ENCODE measurements at places on chromosomes 3 and 15. TPM values are rescaled to one million over a fixed set of nuclear protein-coding genes. Genes with fewer than 3 reads are reported as not detected.
A peak's percentile ranks its signal among the peaks of the same experiment; 100 is the strongest.

Gene TERC
- total RNA-seq = 6.4 TPM

Gene C3orf85
- not detected for total RNA-seq

Gene GLDN
- total RNA-seq = 0.56 TPM

Gene GRAMD2A
- not detected for total RNA-seq

Gene REC114
- not detected for total RNA-seq

Gene SCN11A
- total RNA-seq = 0.78 TPM

Gene PIGZ
- 4.7 TPM for total RNA-seq

DNA sequence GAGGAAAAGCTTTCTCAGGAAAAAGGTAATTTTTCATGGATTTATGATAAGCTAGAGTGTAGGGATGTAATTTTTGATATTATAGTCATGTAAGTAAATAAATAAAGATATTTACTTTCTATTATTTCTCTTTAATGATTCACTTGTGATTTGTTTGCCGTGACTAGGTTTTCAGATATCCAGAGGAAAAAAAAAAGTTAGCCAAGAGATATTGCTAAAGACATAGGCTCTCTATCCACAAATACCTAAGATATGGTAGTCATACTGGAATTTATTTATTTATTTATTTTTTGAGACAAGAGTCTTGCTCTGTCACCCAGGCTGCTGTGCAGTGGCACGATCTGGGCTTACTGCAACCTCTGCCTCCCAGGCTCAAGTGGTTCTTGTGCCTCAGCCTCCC lies 59.9 kb downstream of the AP4E1 start:
- no peak overlapping the region for H3K4me3 ChIP-seq
- H3K4me1 ChIP-seq = no peaks in the 10 kb centered on the region
- H3K27ac ChIP-seq = no peak overlapping the region
- H3K27me3 ChIP-seq = no peaks in the 10 kb centered on the region

DNA sequence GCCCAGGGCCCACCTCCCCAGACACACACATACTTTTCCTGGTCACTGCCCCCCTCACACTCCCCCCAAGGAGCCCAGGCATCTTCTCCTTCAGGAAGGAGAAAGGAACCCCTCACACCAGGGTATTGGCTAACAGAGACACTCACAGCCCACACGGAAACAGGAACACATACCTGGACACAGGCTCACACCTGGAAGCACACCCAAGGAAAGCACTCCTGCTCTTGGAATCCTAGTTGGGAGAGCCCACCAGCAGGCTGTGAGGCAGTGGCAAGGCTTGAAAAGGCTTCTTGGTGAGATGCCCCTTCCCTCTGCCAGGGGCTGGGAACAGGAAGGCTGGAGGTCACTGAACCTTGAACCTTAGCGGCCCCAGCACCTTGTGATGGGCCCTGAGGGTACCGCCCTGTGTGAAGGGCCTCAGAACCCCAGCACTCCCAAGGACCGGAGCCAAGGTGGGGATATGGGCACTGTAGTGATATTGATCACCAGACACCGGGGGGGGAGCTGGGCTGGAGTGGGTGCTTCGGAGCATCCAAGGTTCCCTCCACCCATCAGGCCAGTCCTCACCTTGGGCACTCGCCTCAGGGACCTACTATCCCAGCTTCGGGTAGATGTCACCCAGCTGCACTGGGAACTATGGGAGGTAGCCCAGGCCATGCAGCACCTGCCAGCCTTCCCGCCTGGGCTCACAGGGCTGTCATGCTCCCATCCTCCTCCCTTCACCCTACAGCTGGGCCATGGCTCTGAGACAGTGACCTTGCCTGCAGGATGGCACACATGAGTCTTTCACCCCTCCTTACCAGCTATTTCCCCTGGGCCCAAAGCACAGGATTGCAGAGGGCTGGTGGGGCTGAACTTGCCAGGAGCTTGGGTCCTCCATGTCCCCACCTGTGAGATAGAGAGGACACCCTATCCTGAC lies 16.4 kb downstream of the MYL3 start:
- H3K36me3 ChIP-seq = peaks cover 4% of the 10 kb centered on the region
- H3K27ac ChIP-seq = no peak overlapping the region
- peaks cover 2% of the 10 kb centered on the region for H3K27me3 ChIP-seq
- H3K4me3 ChIP-seq = no peak overlapping the region
- H3K4me1 ChIP-seq = no peaks in the 10 kb centered on the region

DNA sequence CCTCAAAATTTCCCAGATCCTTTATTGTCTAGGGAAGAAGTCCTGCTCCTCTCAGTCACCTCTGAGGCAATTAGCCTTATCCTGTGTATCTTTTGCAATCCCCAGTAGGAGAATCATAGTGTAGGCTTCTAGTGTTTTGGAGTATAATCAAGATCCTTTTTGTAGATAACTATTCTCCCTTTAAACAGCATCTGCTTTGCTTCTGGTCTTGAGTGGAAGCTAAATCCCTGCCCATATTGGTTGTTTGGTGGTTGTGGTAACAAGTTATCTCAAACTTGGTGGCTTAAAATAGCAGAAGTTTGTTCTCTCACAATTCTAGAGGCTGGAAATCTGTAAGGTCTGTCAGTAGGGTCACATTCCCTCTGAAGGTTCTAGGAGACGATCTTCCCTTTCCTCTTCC lies 217.5 kb upstream of the RASGRP1 start:
- DNase-seq = no peak
- H3K27ac ChIP-seq = no peak overlapping the region
- no peaks in the 10 kb centered on the region for H3K27me3 ChIP-seq
- H3K4me1 ChIP-seq = no peaks in the 10 kb centered on the region
- no peaks in the 10 kb centered on the region for H3K36me3 ChIP-seq

DNA sequence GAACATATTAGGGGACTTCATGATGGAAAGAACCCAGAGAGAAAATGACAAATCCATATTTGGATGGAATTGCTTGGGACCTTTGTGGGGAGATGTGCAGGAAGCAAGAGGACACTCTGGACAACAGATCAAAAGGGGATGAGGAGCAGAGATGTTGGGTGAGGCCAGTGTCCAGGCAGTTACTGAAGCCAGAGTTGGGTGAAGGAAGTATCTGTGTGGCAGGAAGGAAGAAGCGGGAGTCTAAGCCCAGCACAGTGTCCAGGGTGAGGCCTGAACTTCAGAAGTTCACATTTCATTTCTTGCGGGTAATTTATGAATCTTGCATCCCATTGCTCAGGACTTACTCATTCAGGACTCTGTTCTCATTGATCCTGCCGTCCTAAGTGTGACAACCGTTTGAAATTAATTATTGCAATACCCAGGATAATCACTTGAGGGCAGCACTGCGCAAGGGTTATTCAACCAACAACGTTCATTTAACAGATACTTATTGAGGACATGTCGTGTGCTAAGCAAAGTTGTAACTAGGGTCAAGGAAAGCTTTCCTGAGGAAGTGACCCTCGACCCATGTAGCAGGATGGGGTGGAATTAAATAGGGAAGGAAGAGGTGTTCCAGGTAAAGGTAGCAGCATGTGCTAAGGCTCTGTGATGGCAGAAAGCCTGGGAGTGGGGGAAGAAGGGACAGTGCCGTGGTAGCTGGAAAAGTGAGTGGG lies 61.3 kb upstream of the CMTM8 start:
- peaks cover 3% of the 10 kb centered on the region for H3K27me3 ChIP-seq
- peaks cover 2% of the 10 kb centered on the region for H3K4me1 ChIP-seq
- no peak overlapping the region for H3K4me3 ChIP-seq

GRCh38 chr15:49741712-49742111 lies 120.9 kb downstream of the DTWD1 start:
- DNase-seq = no peak
- no peaks in the 10 kb centered on the region for H3K4me1 ChIP-seq
- H3K4me3 ChIP-seq = no peak overlapping the region
- no peaks in the 10 kb centered on the region for H3K27me3 ChIP-seq
- H3K27ac ChIP-seq = no peak overlapping the region

DNA sequence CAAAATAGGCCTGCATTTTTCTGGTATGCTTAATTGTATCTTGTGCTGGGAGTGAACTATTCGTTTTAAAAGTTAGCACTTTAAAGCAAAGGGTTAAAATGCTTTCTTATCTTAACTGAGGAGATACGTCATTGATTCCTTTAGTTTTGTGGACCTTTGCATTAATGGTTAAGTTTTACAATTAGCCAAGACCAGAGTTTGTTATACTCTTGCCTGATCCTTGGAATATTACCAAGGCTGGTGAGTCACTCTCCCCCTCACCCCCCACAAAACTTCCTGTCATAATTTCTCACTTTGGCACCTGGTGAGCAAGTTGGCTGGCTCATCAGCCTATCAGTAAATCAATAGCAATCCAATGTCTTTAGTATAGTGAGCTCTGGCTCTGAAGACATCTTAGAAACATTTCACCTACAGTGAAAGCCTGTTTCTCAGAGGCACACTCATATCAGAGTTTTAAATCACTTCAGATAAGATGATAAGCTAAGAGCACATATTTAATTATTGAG lies 26.7 kb downstream of the SLC2A2 start:
- no peak overlapping the region for H3K4me3 ChIP-seq
- no peak for DNase-seq
- no peaks in the 10 kb centered on the region for H3K4me1 ChIP-seq
- no peak overlapping the region for H3K27ac ChIP-seq
- no peaks in the 10 kb centered on the region for H3K36me3 ChIP-seq

- H3K4me3 ChIP-seq = no peak overlapping the region
- DNase-seq = no peak
- peaks cover 3% of the 10 kb centered on the region for H3K4me1 ChIP-seq
- no peaks in the 10 kb centered on the region for H3K36me3 ChIP-seq
- H3K27me3 ChIP-seq = peaks cover 4% of the 10 kb centered on the region
Measured at GRCh38 chr3:44067431-44067830, 174.3 kb upstream of the TOPAZ1 start.

DNA sequence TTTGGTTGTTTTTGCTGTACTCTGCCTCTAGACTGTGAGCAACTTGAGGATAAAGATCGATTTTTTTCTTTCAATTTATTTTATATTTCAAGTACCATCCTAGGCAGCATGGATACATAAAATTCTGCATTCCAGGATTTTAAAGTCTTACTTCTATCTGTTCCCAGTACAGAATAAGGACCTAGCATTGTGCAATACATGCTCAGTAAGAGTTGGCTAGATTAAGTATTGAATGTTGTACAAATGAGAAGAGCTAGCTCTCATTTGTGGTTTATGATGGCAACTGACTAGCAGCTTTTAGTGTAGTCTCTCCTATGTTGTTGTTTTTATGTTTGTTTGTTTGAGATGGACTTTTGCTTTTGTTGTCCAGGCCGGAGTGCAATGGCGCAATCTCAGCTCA lies 222.7 kb downstream of the TP63 start:
- H3K4me3 ChIP-seq = no peak overlapping the region
- H3K36me3 ChIP-seq = no peaks in the 10 kb centered on the region
- H3K4me1 ChIP-seq = no peaks in the 10 kb centered on the region

- H3K36me3 ChIP-seq = no peaks in the 10 kb centered on the region
- no peak overlapping the region for H3K4me3 ChIP-seq
- no peaks in the 10 kb centered on the region for H3K4me1 ChIP-seq
- no peak overlapping the region for H3K27ac ChIP-seq
- DNase-seq = no peak
Measured at GRCh38 chr3:167829071-167829470, 93.5 kb downstream of the SERPINI1 start.

- no peaks in the 10 kb centered on the region for H3K4me1 ChIP-seq
- H3K27ac ChIP-seq = no peak overlapping the region
- H3K4me3 ChIP-seq = no peak overlapping the region
- no peak for DNase-seq
- H3K36me3 ChIP-seq = no peaks in the 10 kb centered on the region
- H3K27me3 ChIP-seq = peaks cover 2% of the 10 kb centered on the region
Measured at GRCh38 chr15:67232591-67232990, 21.9 kb downstream of the AAGAB start.

GRCh38 chr15:22961762-22962161 lies 18.4 kb downstream of the CYFIP1 start:
- H3K36me3 ChIP-seq = no peaks in the 10 kb centered on the region
- peaks cover 24% of the 10 kb centered on the region for H3K4me1 ChIP-seq

- no peaks in the 10 kb centered on the region for H3K4me1 ChIP-seq
- no peak overlapping the region for H3K27ac ChIP-seq
- H3K4me3 ChIP-seq = no peak overlapping the region
- H3K27me3 ChIP-seq = no peaks in the 10 kb centered on the region
- no peaks in the 10 kb centered on the region for H3K36me3 ChIP-seq
- no peak for DNase-seq
Measured at GRCh38 chr3:188584958-188585689, 431.2 kb downstream of the LPP start.

DNA sequence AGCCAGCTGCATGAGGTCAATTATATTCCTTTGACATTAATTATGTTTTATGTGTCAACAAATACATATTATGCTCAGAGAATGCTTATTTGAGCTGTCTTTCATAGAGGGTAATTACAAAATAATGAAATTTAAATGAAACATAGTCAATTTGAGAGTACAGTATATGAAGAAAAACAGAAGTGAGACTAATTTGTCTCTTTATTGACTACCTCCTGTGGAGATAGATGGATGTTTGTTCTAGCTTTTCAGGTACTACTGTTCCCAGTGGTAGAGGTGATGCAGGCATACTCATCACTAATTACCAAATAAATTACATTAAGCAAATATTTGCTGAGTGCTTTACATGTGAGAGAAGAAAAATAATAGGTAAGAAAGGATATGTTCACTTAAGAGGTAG lies 1129.6 kb downstream of the OTOL1 start:
- no peak overlapping the region for H3K27ac ChIP-seq
- H3K27me3 ChIP-seq = no peaks in the 10 kb centered on the region
- no peaks in the 10 kb centered on the region for H3K4me1 ChIP-seq
- no peak for DNase-seq
- no peak overlapping the region for H3K4me3 ChIP-seq

- no peak for DNase-seq
- peaks cover 15% of the 10 kb centered on the region for H3K36me3 ChIP-seq
- H3K27me3 ChIP-seq = peaks cover 4% of the 10 kb centered on the region
- H3K27ac ChIP-seq = no peak overlapping the region
Measured at GRCh38 chr15:62840526-62841268, 201.8 kb upstream of the TPM1 start.

GRCh38 chr3:23232016-23232415 lies 28.9 kb downstream of the UBE2E2 start:
- no peaks in the 10 kb centered on the region for H3K27me3 ChIP-seq
- no peak for DNase-seq
- no peak overlapping the region for H3K27ac ChIP-seq
- H3K36me3 ChIP-seq = no peaks in the 10 kb centered on the region
- peaks cover 4% of the 10 kb centered on the region for H3K4me1 ChIP-seq
- no peak overlapping the region for H3K4me3 ChIP-seq

DNA sequence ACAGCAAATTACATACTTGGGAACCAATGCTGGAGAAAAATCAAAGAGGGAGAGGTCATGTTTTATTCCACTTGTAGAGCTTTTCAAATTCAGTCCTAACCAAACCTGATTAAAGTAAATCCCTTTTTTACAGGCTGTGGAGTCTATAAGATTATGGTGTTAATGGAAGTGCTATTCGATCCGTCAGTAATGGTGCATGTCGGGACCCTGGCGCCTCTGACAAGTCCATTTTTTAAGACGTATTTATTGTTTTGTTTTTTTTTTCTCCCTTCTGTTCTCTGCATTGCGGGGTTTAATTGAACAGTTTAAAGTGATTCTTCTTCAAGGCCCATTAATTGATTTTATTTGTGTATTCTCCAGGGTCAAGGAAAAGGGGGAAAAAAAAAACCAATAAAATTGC lies 725.9 kb downstream of the TUSC7 start:
- peaks cover 25% of the 10 kb centered on the region for H3K4me1 ChIP-seq
- peaks cover 6% of the 10 kb centered on the region for H3K27me3 ChIP-seq
- peak overlapping the region; percentile 14 for H3K27ac ChIP-seq
- peak overlapping the region; percentile 16 for H3K4me3 ChIP-seq

GRCh38 chr15:73286311-73286710 lies 82.4 kb downstream of the HCN4 start:
- H3K27ac ChIP-seq = no peak overlapping the region
